ENCODE measurements at places on chromosomes 5 and 9. TPM values are rescaled to one million over a fixed set of nuclear protein-coding genes. Genes with fewer than 3 reads are reported as not detected.

TMEM215 gene
- not detected for total RNA-seq

STPG3 gene
- not detected for total RNA-seq

YTHDC2 gene
- 32.2 TPM for total RNA-seq

FEM1C gene
- 11.3 TPM for total RNA-seq

F2RL2 gene
- 29.8 TPM for total RNA-seq

ADAMTSL2 gene
- under 0.01 TPM for total RNA-seq

MLANA gene
- not detected for total RNA-seq
